ENCODE measurements at places on chromosomes 6 and 20.

- no peak for DNase-seq
Measured at GRCh38 chr20:16048876-16049275, 524.4 kb downstream of the KIF16B start.

DNA sequence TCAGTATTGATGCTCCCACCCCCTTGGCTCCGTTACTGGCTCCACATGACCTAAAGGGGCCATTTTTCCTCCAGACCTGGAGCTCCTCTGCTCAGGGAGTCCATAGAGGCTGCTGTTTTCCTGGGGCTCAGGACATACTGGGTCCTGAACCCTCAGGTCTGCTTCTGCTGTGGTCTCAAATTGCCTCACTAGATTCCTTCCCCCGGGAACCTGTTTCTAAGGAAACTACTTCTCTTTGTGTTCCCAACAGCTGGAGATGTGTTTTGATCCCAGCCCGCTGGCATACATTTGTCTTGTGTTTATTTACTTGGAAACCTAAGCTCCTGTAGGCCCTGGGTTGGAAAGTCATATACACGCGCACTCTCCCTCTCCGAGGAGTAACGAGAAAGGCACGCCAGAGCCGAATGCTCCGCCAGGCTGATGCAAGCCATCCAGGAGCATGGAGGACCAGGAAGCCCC is 222.8 kb downstream of the UST start:
- DNase-seq, result no peak

- DNase-seq, result no peak
Measured at GRCh38 chr6:170046791-170047626, 243.9 kb downstream of the DLL1 start.

DNA sequence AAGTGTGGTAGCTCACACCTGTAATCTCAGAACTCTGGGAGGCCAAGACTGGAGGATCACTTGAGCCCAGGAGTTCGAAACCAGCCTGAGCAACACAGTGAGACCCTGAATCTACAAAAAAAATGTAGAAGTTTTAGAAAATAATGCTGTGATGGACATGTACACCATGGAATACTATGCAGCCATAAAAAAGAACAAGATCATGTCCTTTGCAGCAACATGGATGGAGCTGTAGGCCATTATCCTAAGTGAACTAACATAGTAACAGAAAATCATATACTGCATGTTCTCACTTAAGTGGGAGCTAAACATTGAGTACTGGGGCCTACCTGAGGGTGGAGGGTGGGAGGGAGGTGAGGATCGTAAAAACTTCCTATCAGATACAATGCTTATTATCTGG is 110.8 kb downstream of the PRND start:
- no peak for DNase-seq

DNA sequence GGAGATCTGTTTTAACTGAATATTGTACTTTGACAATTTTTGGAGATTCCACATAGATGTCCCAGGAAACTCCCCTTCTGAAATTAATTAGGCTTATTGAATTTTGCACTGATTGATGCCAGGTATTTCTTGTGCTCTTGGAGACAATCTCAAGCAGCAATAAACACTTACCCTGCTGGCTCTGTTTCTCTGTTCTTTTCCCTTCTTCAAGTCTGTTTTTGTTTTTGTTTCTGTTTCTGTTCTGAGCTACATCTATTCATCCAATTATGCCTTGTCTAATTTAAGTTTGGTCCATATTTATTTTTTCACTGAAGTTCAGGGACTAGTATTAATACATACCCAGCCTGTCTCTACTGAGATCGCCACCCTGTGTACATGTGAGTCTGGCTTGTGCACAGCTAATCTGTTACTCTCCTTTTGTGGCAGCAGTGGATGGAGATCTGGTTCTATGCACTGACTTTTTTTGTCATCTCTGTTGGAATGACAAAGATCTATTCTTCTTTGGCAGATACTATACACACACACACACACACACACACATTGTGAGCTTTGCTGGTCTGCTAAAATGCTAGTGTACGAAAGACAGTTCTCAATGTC is 51.9 kb downstream of the IL22RA2 start:
- no peak for DNase-seq

- no peak for DNase-seq
Measured at GRCh38 chr6:31559958-31560696, 12.0 kb upstream of the LTA start.

GRCh38 chr6:21744331-21744730 is 150.8 kb downstream of the SOX4 start:
- no peak for DNase-seq

Measured in amygdala (tissue), 56 donors.